Right ventricle myocardium superior (tissue), 1 donor: ENCODE measurements at places on chromosomes 2 and 18.

GRCh38 chr2:157217409-157217808 is 40.1 kb upstream of the GALNT5 start:
- DNase-seq: no peak

GRCh38 chr18:50610349-50610748 is 50.5 kb downstream of the MAPK4 start:
- no peak for DNase-seq

DNA sequence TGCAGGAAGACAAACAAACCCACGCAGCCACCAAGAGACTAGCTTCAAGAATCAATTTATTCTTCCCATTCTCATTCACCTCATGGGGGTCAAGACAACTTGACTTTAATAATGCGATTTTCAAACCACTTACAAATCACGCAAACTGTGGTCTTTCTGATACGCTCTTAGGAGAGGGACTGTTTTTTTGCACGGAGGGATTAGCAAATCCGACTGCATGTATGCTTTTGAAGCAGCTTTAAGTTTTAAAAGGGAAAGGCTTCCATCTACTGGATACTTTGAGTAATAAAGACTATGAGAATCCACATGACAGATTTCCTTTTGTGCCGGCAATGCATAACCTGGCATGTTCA is 322.9 kb upstream of the KCNJ3 start:
- DNase-seq: no peak

- DNase-seq: no peak
These were observed 113.8 kb upstream of the HAAO start for GRCh38 chr2:42906111-42906556.

- DNase-seq: no peak
These were observed 114.6 kb downstream of the ACVR1 start for GRCh38 chr2:157761520-157761919.

DNA sequence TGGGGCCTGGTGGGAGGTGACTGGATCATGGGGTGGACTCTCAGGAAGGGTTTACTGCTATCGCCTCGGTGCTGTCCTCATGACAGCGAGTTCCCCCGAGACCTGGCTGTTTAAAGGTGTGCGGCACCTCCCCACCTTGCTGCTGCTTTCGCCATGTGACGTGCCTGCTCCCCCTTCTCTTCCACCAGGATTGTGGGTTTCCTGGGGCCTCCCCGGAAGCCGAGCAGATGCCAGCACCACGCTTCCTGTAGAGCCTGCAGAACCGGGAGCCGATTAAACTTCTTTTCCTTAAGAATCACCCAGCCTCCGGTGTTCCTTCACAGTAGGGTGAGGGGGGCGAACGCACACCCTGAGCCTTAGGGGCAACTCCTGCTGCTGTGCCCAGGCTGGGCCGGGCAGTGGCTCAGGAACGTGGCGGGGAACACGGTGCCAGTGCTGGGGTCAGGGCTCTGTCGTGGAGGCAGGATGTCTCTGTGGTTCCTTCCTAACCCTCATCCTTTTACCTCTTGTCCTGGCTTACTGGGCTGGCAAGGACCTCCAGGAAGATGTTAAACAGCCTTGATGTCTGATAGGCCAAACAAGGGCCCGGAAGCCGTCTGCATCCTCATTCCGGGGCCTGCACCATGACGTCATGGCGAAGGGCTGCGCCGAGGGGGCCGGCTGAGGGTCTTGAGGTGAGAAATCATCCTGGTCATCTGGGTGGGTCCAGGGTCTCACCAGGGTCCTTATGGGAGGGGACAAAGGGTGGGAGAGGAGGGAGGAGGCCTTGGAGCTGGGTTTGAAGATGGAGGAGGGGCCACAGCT is 12.7 kb downstream of the NEU4 start:
- DNase-seq: no peak

- peak; percentile 63 for DNase-seq
These were observed 349.8 kb downstream of the RBM43 start for GRCh38 chr2:150911766-150912280.

GRCh38 chr2:233111427-233111826 is 51.3 kb downstream of the INPP5D start:
- DNase-seq: no peak

DNA sequence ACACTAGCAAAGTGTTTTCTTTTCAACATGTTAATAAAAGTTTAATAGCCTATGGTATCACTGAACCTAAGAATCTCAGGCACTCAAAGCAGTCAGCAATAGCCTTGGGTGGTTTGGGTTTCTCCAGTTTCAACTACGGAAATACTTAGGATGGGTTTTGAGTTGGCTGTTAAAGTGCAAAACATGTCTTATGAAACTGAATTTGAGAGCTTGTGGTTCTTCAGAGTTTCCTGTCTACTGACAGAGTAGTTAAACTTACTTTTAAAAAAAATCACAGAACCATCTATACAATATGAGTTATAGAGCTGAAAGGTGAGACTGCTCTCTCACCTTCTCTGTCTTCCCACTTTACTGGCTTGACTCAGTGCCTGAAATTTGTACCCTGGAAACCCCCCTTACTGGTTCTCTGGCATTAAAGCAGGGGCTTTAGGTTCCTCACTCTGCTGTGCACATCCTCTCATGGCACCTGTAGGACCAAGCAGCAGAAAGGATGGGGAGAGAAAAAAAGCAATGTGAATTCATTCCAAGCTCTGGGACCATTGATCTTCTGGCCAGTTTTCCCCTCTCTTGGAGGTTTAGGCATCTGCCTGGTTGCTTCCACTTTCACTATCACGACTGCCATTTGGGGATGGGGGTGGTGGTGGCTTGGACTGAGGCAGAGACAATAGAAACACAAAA is 18.1 kb downstream of the CCDC141 start:
- DNase-seq: no peak

- DNase-seq: peak; percentile 1
These were observed 194.1 kb downstream of the SMAD7 start for GRCh38 chr18:48756511-48757226.

- no peak for DNase-seq
These were observed 14.2 kb downstream of the PMS1 start for GRCh38 chr2:189798312-189799029.
